Epithelial cell of proximal tubule (primary cell): ENCODE measurements at places on chromosomes 6 and 20.
A peak's percentile ranks its signal among the peaks of the same experiment; 100 is the strongest.

GRCh38 chr6:89289710-89290109 is 25.4 kb downstream of the GABRR2 start:
- DNase-seq, result no peak

GRCh38 chr6:117395164-117395563 is 30.6 kb downstream of the ROS1 start:
- DNase-seq, result no peak

DNA sequence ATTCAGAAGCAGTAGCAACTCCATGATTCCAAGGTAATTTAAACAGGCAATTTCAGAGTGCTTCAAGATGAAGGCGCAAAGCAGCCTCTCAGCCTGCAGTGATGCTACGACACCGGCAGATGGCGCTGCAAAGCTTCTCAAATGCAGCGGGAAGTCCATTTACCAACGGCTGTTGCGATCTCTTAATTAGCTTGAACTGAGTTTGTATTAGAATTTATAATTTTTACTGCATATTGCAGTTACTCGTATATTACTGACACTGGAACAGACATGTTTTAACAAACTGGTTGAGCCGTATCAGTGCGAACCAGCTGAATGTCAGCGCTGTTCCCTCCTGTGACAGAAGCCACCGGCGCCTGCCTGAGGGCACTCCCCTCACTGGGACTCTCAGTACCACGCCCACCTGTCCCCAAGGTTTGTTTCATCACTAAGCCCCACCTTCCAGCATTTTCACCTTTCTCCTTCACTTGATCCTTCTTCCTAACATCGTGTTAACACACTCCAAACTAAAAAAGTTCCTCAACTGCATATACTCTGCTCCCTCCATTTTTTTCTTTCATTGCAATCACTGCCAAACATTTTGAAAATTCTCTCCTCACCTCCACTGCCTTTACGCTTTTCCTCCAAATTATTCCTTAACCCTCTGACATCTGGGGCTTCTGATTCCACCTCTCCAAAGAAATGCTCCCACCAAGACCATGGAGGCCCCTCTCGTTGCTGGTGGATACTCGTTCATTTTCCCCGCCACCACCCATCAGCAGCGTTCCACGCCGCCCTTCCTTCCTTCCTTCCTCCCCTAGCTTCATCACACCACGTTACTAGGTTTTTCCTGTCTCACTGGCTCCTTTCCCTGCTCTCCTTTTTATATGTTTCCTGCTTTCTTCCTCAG is 14.5 kb downstream of the GNL1 start:
- DNase-seq, result no peak

GRCh38 chr6:37033255-37033654 is 27.8 kb downstream of the FGD2 start:
- no peak for DNase-seq

- no peak for DNase-seq
Observed at GRCh38 chr6:147167576-147168461, 36.4 kb upstream of the STXBP5 start.

DNA sequence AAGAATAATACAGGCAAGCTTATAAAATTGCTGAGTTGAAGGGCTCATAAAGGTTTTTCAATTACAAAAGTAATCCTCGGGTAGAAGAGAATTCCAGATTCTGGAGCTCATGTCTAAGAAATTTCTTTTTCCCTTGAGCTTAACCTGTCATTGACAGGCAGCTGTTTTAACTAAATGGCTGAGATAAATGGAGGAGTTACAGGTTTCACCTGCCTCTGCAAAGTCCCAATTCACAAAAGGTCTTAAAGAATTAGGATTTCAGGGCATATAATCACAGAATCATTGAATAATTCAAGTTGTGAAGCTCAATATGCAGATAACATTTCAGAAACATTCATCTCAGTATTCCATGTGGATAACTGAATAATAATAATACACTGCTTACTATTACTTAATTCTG is 660.1 kb upstream of the NRSN1 start:
- DNase-seq, result no peak

DNA sequence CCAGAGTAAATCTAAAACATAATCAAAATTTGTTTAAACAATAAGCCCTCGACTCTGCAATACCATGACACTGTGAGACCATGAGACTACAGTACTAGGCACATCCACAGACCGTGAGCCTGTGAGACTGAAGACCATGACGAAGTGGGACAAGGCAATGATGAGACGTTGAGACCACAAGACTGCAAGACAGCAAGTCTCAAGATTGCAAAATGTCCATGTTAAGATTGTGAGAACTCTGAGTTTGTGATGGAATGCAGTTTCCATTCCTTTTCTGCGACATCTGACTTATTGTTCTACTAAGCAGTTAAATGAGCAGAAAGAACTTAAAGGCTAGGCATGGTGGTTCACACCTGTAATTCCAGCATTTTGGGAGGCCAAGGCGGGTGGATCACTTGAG is 102.1 kb upstream of the PHACTR1 start:
- no peak for DNase-seq

DNA sequence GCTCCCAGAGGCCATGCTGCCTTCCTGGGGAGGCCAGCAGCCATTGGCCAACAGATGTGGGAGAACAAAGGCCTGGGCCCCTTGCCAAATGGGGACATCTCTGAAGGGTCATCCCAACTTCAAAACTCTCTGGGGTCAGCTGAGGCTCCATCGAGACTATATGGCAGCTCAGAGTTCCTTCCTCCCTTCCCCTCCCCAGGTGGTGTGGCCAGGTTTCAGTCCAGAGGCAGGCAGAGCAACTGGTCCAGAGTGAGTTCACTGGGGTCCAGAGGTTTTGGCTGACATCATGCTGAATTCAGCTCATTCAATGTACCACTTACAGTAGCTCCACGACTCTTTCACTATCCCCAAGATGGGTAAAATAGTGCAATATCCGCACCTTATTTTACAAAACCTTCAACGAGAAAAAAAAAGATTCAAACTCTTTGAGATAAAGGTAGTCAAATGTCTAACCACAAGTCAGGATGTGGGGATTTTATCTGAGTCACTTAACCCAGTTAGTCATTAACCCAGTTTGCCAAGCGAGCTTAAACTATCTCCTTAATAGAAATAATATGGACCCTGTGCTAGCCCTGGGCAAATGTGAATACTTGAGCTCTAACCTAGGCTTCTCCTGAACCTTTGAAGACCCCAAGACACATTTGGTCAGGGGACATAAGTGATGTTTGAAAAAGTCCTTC is 108.4 kb upstream of the PLEKHG1 start:
- DNase-seq, result peak; percentile 84

GRCh38 chr20:412081-412480 is 4.0 kb downstream of the RBCK1 start:
- DNase-seq, result no peak

- no peak for DNase-seq
Observed at GRCh38 chr6:110097443-110097842, 82.0 kb downstream of the WASF1 start.

- DNase-seq, result no peak
Observed at GRCh38 chr20:49283703-49284625, 6.1 kb upstream of the ZNFX1 start.

GRCh38 chr6:41318261-41318653 is 17.2 kb upstream of the NCR2 start:
- DNase-seq, result no peak

- no peak for DNase-seq
Observed at GRCh38 chr6:490251-491037, 98.9 kb downstream of the IRF4 start.

GRCh38 chr20:50455656-50456451 is 54.3 kb upstream of the PTPN1 start:
- DNase-seq, result no peak

DNA sequence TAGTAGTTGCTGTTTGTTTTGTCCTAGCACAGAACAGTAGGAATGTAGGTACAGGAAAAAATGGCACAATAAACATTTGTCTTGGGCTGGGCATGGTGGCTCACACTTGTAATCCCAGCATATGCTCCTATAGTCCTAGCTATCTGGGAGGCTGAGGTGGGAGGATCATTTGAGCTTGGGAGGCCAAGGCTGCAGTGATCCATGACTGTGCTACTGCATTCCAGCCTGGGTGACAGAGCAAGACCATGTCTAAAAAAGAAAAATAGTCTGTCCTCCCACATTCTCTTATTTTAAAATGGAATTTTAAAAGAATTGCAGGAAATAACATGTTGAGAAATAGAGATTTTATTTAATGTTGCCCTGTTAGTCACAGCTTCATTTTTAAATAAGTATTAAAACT is 87.8 kb downstream of the ANKRD6 start:
- no peak for DNase-seq

- DNase-seq, result no peak
Observed at GRCh38 chr6:48568856-48569255, 457.9 kb upstream of the PTCHD4 start.

- DNase-seq, result no peak
Observed at GRCh38 chr6:30705620-30706019, 11.5 kb downstream of the MDC1 start.

DNA sequence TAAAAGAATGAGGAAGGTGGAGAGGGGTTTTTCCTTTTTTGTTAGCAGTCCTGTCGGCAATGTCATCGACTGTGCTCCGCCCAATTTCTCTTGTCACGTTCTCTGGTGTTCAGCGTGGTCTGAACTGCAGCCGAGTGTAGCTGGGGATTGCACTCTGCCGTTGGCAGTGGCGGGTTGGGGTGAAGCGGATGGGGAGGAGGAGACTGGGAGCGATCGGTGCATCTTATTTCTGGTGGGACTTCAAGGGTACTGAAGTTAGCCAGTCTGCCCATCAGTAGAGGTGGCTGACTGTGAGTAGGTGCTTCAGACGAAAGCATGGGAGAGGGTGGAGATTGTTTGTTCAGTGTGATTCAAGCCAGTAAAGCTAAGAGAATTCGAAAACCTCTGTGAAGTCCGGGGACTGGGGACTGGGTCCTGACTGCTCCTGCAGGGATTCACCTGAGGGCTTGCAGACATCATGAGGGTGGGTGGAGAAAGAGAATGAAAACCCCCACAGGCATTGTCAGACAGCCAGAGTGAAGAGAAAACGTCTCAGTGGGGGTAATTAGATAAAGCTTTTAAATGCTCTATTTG is 5.1 kb downstream of the RREB1 start:
- DNase-seq, result no peak

DNA sequence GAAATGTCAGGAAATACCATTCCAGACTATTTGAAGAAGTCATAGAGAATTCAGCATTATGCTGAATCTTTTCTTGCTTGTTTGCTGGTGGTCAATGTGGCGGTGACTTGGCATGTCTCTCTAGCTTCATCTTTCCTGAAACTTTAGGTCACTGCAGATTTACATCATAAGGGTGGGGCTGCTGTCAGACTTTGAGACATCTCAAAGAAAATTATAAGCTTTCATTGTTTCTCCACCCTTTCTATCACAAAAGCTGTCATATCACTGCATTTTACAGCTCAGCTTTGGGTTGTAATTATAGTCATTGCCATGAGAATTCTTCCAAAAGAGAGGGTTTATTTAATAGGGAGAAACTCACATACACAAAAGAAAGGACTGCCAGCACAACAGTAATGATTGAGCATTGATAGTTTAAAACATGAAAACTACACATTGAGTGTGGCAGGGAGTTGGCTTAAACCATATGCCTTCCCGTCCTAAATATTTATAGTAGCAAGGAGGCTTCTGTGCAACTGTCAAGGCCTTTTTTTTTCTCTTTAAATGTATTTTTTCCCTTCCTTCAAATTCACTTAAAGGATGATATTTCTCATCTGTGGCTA is 44.7 kb upstream of the LRRC1 start:
- no peak for DNase-seq

DNA sequence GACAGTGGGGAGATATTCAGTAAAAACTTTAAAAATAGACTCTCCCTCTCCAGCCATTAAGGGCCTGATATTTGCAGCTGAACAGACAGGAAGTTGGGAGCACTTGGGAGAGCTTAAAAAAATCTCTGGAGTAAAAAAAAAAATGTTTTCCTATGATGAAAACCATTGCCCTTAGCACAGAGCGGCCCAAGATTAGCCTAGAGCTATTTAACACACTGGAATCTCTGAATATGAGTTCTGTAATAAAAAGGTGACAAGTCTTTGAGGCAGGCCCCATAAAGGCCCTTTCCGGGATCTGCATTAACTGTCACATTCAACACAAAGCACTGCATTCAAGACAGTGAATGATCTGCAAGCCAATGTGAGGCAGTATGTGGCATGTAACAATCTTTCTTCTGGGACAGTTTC is 393.7 kb downstream of the ZFAND3 start:
- no peak for DNase-seq

- DNase-seq, result no peak
Observed at GRCh38 chr6:33777398-33778388, 11.2 kb downstream of the LEMD2 start.

DNA sequence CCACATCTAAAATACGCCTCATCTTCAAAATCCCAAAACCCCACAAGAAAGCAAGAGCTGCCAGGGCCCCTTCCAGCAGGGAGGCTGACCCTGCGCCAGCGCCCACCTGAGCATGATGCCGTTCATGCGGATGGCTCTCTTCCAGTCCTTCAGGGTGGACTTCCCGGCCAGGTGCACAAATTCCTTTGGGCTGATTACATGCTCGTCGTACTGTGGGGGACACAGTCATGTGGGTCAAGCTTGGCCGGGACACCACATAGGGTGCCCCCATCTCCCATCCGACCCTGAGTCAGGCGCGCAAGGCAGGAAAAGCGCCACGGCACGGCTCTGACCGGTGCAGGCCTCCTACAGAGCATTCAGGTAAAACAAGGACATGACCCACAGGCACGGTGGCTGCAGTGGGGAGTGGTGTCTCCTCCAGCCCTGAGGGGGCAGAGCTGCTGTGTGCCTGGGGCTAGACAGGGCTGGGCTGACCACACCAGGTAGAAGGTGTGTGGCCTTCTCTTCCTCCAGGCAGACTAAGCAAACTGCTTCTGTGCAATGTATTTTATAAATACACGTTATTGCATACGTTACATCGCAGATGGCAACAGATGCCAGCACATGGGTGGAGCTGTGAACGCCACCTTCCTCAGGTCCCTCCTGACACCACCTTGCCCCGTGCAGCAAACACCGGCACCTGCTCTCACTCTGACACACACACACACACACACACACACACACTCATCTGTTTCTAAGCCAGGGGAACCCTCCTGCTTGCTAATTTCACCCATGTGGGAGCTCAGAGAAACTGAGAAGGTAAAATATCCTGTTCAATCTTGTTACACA is 23.8 kb upstream of the HELZ2 start:
- no peak for DNase-seq

DNA sequence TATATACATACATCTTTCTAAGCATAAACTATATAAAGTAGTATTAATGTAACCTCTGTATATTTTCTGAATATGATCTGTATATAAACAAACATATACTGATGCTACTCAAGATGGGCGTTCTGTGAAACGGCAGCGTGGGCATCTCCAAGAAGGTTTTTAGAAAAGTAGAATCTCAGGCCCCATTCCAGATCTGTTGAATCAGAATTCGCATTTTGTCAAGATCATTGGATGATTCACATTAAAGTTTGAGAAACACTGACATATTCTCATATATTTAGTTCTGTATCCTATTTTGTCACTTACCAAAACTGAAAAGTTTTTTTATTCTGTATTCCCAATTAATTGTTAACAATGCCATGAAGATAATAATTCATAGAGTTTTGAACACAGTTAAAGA is 5.5 kb downstream of the C6orf141 start:
- DNase-seq, result no peak

GRCh38 chr6:10184371-10185227 is 230.3 kb downstream of the TFAP2A start:
- DNase-seq, result no peak

- no peak for DNase-seq
Observed at GRCh38 chr6:129356129-129356528, 353.8 kb downstream of the ARHGAP18 start.

- DNase-seq, result no peak
Observed at GRCh38 chr6:47202644-47203205, 107.0 kb downstream of the TNFRSF21 start.

GRCh38 chr6:75202676-75203131 is 3.1 kb downstream of the COL12A1 start:
- DNase-seq, result no peak
